ENCODE measurements at places on chromosomes 2 and 18. TPM values are rescaled to one million over a fixed set of nuclear protein-coding genes. Genes with fewer than 3 reads are reported as not detected.

Gene OR6B2
- not detected for total RNA-seq

Gene ESPNL
- total RNA-seq, result not detected

Gene FAM117B
- total RNA-seq, result 2.4 TPM

Gene AKAIN1
- total RNA-seq, result not detected

Gene ASXL3
- 3.2 TPM for total RNA-seq

Gene AP1S3
- 0.35 TPM for total RNA-seq

Gene SPAG16
- 16.6 TPM for total RNA-seq

Gene ZSWIM2
- total RNA-seq, result not detected

Gene ALKAL2
- 0.62 TPM for total RNA-seq

All from Right ventricle myocardium inferior (tissue), 1 donor.